Cardiac fibroblast (primary cell): ENCODE measurements at places on chromosomes 13 and 19.

- no peak for DNase-seq
These were observed 190.2 kb downstream of the GPC6 start for GRCh38 chr13:93416736-93417355.

DNA sequence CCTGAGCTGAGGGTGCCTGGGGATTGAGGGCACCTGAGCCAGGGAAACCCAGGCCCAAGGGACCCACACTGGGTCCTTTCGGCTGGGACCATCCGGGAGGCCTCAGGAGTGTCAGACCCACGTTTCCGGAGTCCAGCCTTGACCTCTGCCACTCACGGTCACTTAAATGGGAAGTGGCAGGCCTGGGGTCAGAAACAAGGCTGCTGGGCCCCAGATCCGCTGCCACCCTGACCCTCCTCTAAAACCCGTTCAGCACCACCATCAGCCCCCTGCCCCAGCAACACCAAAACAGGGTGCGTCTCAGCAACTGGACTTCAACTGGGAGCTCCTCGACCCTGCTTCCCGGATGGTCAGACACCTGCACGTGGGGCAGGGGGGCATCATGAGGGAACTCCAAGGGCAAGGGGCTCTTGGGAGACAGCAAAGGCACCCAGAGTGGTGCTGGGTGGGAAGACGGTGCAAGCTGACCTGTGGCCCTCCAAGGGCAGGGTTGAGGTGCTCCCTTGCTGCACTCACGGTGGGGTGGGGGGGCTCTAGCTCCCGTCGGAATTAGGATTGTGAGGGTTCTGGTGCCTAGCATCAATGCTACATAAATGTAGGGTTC lies 1.2 kb upstream of the PLPP2 start:
- DNase-seq: no peak

DNA sequence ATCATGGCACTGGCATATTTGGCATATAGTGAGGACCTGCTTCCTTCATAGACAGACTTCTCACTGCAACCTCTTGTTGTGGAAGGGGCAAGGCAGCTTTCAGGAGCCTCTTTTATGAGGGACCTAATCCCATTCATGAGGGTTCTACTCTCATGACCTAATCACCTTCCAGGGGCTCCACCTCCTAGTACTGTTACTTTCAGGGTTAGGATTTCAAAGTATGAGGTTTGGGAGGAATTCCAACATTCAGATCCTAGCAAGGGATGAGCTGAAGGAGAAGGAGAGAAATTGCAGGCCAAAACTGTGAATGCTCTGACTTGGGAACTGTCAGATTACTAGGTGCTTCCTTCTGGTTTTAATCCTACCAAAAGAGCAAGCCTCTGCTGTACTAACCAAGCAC lies 87.8 kb downstream of the LMO7 start:
- DNase-seq: no peak

- DNase-seq: no peak
These were observed 34.0 kb downstream of the C13orf46 start for GRCh38 chr13:113939944-113940297.

DNA sequence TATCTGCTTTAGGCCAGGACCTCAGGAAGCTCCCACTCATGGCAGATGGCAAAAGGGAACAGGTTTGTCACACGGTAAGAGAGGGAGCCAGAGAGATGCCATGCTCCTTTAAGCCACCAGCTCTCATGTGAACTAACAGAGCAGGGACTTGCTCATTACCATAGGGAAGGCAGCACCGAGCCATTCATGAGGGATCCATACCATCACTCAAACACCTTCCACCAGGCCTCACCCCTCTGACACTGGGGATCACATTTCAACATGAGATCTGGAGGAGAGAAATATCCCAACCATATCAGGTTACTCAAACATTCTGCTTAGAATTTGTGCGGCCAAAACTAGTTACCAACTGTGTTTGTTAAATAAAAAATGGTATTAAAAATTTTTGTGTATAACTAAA lies 427.0 kb downstream of the UQCRFS1 start:
- DNase-seq: no peak

GRCh38 chr13:107838588-107839161 lies 376.7 kb downstream of the LIG4 start:
- DNase-seq: no peak

DNA sequence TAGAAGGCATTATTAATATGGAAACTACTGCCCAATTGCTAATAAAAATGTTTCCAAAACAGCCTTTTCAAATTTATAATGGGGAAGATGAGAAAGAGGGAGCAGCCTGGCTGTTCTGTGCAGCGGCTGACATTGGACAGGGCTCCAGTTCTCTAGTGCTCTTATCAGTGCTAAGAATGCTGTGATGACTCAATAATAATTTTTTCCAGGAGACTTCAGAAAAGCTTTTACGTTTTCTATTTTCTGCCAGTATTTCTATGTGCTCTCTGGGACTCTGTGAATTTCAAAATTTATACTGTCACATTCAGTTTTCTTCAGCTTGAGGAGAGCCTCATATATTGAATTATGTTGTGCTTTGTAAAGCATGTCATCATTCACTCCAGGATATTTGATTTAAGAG lies 209.6 kb downstream of the VWA8 start:
- DNase-seq: peak; percentile 56

DNA sequence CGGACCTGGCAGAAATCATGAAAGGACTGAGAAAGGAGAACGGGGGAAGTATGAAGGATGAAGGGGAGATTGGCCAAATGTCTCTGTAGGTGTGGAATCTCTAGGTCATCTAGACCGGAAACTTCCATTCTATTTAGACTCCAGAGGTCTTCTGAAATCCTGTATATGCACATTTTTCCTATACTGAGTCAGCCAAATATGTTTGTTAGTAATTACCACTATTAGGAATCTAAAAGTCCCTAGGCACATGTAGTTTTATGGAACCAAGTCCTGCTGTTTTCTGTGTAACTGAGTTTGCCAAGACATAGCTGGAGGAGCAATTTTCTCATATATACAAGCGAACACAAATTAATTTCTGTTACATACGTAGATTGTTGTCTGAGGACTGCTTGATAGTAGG lies 498.1 kb downstream of the GPC5 start:
- DNase-seq: no peak

- no peak for DNase-seq
These were observed 17.8 kb downstream of the COL4A1 start for GRCh38 chr13:110289174-110289573.

- no peak for DNase-seq
These were observed 665.6 kb downstream of the SLITRK1 start for GRCh38 chr13:83216479-83217245.

GRCh38 chr13:20451397-20451796 lies 74.3 kb downstream of the CRYL1 start:
- no peak for DNase-seq

GRCh38 chr19:57708641-57709361 lies at the start of gene ZNF154:
TSS of gene ZNF154 (minus strand) at chr19:57709204. CDS start at chr19:57708971, 233 bp downstream.
- DNase-seq: peak; percentile 68

- no peak for DNase-seq
These were observed 54.1 kb upstream of the MLNR start for GRCh38 chr13:49165798-49166752.

GRCh38 chr13:98535501-98536354 lies 41.2 kb downstream of the STK24 start:
- no peak for DNase-seq

DNA sequence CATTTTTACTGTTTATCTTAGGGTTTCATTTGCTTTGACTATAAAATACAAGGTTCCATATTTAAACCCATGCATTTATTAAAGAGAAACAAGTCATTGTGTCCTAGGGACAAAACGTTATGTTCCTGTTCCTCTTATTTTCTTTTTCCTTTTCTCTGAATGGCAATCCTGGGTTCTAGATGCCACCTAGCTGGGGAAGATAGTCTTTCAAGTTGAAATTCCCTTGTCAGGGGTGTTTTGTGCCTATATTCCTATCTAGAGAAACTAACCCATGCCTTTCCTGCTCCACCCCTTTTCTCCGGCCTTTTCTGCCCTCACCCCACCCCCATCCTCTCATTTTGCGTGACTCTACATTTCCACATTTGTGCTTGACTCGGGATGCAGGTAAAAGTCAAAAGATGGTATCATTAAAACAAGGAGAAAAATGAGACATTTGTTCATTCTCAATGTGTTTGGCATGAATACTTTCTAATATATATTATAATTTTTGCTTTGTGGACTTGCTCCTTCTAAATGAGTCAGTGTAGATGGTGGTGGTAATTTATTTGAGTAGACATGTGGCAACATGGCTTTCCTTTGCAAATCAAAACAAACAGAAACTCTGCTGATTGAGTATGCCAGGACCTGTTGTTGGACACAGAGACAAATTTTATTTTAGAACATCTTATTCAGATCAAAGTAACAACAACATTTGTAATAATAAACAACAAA lies 26.8 kb upstream of the STARD13 start:
- peak; percentile 41 for DNase-seq

GRCh38 chr19:35551091-35551810 lies 5.8 kb downstream of the TMEM147 start:
- DNase-seq: no peak

DNA sequence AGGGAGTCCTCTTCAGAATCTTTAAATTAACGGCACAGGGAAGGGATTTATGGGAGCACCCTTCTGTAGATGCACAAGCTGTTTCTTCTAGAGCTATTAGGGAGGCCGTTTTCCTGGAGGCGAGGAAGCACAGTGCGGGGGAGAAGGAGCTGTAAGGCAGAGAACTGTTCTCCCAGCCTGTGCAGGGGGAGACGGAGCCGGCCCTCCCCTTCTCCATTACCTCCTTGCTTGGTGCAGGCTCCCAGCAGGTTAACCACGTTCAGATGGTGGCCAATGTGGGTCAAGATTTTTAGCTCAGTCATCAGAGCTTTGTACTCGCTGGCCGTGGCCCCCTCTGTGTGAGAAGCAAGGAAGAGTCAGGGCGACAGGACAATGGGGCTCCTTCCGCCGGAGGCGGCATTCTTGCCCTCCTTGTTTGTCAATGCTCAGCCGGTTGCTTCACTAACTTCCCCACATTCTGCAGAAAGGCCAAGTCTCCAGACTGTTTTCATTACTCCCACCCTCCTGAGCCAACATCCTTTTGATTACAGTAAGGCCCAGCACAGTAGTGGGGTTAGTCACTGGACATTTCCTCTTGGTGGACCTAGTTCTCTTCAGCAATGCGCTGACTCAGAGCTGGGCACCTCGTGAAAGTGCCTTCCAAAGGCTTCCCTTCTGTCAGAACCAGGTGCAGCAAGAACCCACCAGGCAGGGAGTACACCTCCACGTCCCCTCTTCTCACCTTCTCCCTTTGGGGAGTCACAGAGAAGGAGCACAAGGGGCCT lies 165.4 kb downstream of the FLT1 start:
- peak; percentile 97 for DNase-seq

DNA sequence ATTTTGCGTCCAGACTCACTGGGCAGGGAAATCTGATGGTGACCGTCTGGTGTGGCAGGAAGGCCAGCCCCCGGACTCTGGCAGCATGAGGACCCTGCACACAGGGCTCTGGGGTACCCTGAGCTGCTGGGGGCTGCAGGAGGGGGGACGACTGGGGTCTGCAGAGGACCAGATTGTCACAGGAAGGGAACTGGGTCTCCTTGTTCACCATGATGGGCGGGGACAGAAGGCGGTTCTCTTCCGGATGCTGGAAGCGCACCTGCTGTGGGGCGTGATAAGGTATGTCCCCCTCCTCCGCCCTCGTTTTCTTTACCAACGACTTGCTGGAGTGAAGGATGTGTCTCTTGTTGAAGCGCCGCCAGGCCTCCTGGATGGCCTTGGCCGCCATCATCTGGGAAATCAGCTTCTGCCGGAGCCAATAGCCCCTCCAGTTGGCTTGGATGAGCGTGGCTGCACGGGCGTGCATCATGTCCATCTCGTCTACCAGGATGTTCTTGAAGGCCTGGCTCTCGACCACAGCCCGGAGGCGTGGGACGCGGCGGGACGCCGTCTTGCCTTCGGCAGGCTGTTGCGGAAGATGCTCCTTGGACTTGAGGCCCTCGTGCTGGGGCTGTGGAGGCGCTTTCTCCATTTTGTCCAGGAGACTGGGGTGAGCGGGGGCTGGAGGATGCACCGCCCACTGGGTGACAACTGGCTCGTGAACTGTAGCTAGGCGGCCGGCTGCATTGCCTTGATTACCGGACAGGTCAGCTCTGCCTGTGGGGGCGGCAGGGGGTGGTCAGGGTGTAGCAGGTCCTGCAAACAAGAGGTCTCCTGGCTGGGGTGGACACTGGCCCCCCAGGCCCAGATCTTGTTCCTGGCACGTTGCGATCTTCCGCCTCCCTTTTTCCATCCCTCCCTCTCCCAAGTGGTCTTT lies 7.2 kb downstream of the IQCN start:
- no peak for DNase-seq

DNA sequence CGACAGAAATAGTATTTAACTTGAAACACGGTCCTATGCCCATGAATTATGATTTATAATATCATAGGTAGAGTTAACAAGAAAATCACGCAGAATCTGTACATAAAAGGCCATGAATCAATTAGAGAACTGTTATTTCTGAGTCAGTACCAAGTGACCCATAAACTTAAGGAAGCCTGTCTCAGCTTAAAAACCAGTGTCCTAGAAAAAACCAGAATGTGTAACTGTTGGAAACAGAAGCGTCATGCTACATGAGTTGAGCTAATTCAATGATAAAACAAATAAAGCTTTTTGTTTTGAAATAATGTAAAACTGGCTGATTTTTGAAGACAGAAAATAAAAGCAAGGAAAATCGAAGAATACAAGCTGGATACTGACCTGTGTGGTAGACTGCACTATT lies 34.8 kb upstream of the SGCG start:
- DNase-seq: no peak

GRCh38 chr13:103839460-103839859 lies 773.2 kb upstream of the SLC10A2 start:
- no peak for DNase-seq

- no peak for DNase-seq
These were observed 20.7 kb downstream of the PIP5K1C start for GRCh38 chr19:3679581-3679980.

GRCh38 chr19:1245494-1246264 lies 2.7 kb upstream of the MIDN start:
- DNase-seq: no peak

DNA sequence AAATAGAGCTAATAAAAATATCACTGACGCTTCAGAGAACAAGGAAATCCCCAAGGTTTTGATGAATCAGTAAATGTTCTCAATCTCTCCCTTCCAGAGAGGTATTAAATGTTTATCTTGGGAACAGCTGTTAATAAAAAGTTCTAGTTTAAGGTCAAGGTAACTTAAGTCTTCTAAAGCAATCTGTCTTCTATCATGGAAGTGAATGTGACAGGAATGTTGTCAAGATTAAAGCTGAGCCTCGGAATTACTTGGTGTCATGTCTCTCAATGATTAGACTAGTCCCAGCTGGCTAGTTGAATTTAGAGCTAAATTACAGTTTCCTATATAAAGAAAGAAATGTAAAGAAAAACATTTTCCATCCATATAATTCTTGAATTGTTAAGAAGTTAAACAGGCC lies 23.4 kb downstream of the ESD start:
- DNase-seq: peak; percentile 40
